CD4-positive, alpha-beta T cell treated with Interleukin-15 for 4 hours (primary cell): ENCODE measurements at places on chromosomes 4 and X.

DNA sequence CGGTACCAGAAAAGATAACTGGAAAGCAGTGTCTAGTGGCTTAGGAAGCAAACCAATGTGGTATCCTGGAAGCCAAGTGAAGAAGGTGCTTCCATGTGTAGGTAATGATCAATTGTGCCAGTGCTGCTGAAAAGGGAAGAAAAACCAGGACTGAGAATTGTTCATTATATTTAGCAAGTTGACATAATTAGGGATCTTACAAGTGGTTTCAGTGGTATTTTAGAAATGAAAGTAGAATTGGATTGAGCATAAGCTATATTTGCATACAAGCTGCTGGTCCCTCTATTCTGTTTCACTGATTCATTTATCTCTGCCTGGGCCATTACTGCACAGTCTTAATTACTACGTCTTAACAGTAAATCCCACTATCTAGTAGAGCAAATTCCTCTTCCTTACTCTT, 32.3 kb downstream of the PRDM8 start:
- no peak for DNase-seq

DNA sequence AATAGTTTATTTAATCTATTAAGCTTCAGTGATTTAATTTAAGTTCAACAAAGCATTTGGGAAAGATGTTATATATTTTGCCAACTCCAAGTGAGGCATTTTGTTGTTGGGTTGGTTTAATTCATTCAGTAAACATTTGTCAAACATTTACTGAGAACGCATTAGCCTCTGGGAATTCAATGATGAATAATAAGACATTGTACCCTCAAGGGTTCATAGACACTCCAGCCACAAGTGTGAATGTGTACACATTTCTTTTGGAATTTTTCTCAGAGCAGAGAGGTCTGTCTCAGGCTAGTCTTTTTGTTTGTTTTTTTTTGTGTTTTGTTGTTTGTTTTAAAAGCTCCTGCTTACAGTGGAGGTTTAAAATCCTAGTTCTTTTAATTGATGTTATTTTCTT, 203.9 kb downstream of the SOWAHB start:
- DNase-seq, result no peak

GRCh38 chr4:79682161-79682560, 274.1 kb upstream of the GK2 start:
- DNase-seq, result no peak

- DNase-seq, result no peak
These were observed 44.1 kb downstream of the SLC39A8 start for GRCh38 chr4:102301167-102301566.

GRCh38 chr4:177436456-177436855, 5.8 kb downstream of the AGA start:
- no peak for DNase-seq

DNA sequence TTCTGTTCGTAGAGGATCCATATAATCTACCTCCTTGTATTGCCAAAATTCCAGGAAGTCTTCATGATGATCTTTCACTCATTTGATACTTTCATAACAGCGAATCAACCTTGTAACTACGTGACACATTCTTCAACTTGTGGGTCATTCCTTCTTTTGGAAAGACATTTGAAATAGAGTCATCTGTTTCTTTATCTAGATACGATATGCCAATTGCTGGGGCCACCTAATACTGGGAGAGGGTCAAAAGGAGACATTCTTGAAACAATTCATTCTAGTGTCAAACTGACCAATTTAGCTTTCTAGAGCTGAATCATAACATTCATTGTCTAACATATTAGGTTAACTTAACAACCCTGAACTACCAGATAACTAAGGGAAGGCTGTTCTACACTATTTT, 62.9 kb upstream of the SMAD1 start:
- no peak for DNase-seq

DNA sequence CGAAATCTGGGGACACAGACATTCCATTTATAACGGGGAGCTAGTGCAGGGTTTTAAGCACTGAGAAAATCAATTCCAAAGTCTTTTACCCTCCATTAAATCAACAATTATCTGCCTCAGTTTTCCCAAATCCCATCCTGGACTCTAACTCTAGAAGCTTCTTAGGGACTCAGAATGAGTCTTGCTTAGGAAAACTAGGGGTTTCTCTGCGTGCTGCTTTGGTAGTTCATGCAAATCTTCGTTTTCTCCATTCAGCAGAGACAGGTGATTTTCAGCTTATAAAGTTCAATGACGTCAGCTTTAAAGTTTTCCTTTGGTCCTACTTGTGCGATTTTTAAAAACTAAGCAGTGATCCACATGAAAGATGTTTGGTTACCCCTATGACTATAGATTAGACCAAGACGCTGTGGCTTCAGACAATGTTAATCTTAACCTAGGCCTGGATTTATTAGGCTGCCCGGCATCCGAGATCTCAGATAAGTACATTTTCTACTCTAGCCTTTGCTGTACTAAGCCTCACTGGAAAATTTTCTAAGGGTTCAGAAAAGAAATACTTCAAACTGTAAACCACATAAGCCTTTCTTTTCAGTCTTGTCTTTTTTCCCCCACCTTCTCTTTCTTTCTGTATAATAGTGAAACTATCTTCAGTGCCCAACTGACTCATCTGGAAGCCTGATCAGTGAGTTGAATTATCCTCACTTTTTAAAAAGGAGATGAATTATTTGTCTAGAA, 121.4 kb upstream of the GATB start:
- DNase-seq, result no peak

DNA sequence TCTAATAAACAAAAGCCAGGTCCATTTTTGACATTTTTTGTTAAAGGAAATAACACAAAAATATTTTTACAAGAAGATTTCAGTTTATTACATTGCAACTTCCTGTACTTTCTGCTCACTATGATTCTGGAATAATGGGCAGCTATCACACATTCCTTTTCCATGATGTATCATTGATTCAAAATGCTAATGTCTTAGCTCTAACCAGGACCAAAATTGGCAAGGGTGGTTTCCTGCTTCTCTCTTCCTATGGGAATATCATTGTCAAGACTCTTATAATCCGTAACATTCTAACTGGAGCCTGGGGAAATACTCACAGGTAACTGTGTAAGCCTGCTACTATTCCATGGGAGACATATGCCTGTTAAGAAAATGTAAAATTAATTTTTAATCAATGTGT, 218.6 kb downstream of the DCAF12L2 start:
- DNase-seq, result no peak

DNA sequence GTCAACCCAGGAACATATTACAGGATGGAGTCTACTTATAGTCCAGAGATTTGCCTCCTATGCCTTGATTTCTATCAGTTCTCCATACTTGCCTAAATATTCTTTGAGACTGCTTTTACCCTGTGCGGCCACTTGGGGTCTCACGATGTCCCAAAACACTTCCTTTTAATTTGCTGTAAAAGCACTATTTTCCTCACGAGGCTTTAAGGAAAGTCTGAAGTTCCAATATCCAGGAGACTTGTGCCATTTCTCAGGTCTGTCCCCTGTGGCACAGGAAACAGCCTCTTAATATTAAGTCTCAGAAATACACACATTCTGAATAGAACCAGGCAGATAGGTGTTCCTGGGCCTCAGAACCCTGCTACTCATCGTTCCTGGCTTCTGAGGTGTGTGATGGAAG, 142.9 kb downstream of the TMEM164 start:
- DNase-seq, result peak; percentile 21

- DNase-seq, result no peak
These were observed 102.9 kb downstream of the SYTL5 start for GRCh38 chrX:38109042-38109898.

DNA sequence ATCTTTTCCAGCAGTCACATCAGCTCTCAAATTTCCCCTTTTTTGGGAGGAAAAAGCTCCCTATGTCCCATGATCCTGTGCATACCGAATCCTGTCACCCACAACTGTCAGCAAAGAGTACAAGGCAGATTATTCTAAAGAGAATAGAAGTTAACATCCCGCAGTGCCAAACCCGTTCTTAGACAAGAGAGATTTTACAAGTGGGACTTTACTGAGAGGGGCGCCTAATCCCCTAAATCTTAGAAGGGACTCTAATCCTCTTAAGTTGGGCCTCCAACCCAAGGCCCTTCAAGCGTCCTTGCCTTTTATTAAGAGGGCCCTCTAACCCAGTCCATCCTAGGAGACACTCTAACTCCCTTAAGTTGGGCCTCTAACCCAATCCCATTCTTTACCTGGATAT, 193.9 kb downstream of the CPXCR1 start:
- no peak for DNase-seq

GRCh38 chr4:181319629-181320028, 923.6 kb upstream of the TENM3 start:
- no peak for DNase-seq

DNA sequence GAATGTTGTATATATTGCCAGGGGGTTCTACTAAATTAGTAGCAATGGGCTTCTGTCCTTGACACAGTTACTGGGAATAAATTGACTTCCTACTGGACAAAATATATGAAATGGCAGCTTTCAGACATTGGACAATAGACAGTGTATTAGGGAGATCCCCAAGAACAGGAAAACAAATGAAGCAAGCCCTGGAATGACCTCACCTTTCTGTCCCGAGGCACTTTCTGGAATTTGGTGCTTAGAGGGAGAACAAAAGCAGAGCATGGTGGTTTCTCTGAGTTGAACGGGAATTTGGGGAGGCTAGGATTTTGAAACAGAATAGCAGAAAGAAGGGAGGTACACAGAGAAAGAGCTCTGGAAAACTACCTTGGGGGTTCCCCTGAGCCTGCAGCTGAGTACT, 187.7 kb upstream of the MAGEB2 start:
- DNase-seq, result no peak

DNA sequence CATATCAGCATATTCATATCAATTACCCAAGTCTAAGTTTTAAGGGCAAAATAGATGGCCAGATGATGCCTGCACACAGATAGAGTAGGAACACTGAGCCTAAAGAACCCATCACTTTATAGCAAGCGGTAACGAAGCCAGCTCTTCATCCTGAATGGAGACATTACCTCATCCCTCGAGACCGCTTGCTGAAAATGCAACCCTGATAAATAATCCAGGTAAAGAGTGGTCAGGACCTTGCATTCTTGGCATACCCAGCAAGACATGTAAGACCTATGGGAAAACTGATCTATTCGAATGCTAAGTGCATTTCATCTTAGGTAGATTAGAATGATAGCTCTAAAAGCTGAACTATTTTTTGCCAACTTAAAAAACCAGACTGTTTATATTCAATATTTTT, 25.3 kb downstream of the DCHS2 start:
- DNase-seq, result no peak

GRCh38 chrX:154597221-154597620, 12.3 kb downstream of the CTAG1A start:
- no peak for DNase-seq

- no peak for DNase-seq
These were observed 274.9 kb upstream of the GK2 start for GRCh38 chr4:79682801-79683530.

- no peak for DNase-seq
These were observed 2.7 kb downstream of the GSX2 start for GRCh38 chr4:54102531-54103106.

DNA sequence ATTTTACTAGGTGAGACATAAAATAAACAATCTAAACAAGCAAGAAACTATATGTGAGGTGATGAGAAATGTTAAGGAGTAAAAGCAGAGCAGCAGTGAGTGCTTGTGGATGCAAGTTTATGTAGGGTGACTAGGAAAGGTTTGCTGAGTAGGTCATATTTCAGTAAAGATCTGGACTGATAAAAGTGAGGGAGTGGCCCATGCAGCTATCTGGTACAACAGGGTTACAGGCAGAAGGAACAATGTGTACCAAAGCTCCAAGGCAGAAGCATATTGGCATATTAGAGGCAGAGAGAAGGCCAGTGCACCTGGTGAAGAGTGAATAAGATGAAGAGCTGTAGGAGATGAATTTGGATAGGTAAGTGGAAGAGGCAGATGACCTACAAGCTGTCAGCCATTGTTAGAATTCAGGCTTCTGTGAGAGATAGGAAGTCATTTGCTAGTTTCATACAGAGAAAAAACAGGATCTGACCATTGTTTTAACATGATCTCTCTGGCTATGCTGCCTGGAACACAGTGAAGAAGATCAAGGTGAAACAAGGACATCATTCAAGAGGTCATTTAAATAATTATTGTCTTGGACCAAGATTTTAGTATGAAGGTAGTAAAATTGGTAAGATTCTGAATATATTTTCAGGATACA, 274.6 kb downstream of the ANKRD50 start:
- no peak for DNase-seq

- no peak for DNase-seq
These were observed 32.9 kb upstream of the EGFL6 start for GRCh38 chrX:13536551-13536950.

DNA sequence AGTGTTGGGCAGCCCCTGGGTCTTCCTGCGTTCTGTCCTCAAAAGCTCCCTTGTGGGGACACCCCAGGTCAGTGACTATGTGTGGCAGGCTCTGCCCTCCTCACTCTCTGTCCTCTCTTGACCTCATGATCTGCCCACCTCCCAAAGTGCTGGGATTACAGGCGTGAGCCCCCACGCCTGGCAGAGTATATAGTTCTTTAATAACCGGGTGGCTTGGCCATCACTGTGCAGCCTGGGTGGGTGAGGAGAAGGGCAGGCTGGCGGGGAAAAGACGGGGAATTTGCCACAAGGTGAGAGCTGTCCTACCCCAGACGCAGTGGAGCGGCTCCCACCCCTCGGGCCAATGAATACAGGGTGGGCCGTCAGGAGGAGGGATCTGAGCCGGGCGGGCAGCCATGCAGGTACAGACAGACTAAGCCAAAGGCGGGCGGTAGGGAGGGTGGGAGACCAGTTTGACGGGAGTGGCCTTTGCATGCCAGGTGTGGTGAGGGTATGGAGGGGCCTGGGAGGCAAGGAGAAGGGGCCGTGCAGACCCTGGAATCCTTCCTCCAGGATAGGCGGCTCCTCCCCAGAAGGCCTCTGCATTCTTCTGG, 2.5 kb downstream of the SH3BP2 start:
- no peak for DNase-seq

GRCh38 chr4:98601708-98602107, 56.7 kb downstream of the TSPAN5 start:
- peak; percentile 51 for DNase-seq

GRCh38 chr4:173937631-173938270, 345.7 kb downstream of the FBXO8 start:
- DNase-seq, result no peak

DNA sequence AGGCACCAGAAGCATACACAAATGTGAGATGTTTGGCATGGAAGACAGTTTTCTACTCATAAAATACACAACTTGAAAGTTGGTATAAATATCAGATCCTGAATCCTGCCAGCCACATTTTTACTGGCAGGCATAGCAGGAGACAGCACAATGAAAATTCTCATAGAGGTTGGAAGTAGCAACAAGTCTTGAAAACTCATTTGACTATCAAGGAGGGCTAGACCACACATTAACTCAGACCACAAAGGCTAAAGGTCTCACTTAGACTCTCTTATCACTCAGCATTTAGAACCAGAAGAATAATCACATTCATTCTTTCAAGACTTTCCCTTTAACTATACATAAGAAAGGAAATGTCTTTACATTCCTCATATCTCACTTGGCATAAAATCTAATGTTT, 56.5 kb downstream of the SORBS2 start:
- DNase-seq, result no peak

DNA sequence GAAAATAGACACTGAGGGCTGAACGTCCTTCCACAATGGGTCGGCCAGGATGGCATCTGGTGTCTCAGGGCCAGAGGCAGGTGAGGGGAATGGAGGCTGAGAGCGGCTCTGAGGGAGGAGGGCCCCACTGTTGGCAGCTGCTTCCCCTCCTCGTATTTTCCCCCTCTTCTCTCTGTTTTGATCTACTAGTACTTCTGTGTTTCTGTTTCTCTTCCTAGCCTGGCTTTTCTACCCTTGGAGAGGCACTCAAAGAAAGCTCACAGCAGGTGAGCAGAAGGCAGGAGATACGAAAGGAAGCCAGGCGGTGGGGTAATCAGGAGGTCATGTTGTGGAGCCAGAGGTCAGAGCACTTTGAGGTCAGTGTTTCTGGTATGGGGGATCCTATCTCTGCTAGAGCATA, 151.8 kb upstream of the GATB start:
- DNase-seq, result no peak
